CD4-positive, CD25-positive, alpha-beta regulatory T cell (primary cell): ENCODE measurements at places on chromosomes 13 and 19.

DNA sequence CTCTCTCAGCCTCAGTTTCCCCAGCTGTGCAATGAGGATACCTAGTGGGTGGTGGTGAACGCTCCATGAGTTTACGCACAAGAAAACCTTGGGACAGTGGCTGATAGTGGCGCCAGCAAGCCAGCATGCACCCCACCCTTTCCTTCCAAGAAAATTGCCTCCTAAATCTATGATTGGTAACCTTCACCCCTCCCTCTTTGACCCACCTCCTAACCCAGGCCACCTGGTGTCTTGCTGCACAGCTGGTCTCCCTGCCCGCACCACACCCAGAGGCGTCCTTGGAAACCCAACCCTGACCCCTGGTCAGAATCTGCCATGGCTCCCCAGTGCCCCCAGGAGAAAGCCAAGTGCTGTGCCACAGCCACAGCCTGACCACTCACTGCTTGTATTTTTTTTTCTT, 22.8 kb upstream of the BCL3 start:
- no peak overlapping the region for H3K27ac ChIP-seq
- DNase-seq, result no peak
- peaks cover 13% of the 10 kb centered on the region for H3K4me1 ChIP-seq
- H3K36me3 ChIP-seq, result no peaks in the 10 kb centered on the region

DNA sequence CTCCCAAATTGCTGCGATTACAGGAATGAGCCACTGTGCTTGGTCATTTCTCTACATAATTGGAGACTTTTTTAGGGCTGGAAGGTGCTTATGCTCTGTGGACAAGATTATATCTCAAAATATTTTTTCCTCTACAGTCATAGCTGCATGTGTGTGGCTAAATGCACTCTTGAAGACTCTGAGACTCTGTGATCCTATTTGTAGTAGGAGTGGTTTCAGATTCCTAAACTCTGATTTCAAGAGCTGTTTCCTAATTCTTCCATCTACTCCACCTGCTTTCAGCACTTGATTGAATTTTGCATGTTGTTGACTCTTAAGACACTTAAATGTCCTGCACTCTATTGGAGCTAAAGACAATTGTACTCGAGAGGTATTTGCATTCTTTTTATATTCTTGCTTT, 78.0 kb downstream of the KLF5 start:
- no peaks in the 10 kb centered on the region for H3K36me3 ChIP-seq
- DNase-seq, result no peak
- no peak overlapping the region for H3K27ac ChIP-seq
- no peaks in the 10 kb centered on the region for H3K4me1 ChIP-seq
- H3K4me3 ChIP-seq, result no peak overlapping the region
- no peaks in the 10 kb centered on the region for H3K27me3 ChIP-seq

- peaks cover 33% of the 10 kb centered on the region for H3K4me1 ChIP-seq
- no peak overlapping the region for H3K27ac ChIP-seq
- no peaks in the 10 kb centered on the region for H3K27me3 ChIP-seq
These were observed 1.8 kb upstream of the MBNL2 start for GRCh38 chr13:97220151-97220900.

- peaks cover 30% of the 10 kb centered on the region for H3K4me1 ChIP-seq
- H3K27ac ChIP-seq, result no peak within 1 kb of the TSS
- H3K27me3 ChIP-seq, result peaks cover 9% of the 10 kb centered on the region
- peaks cover 4% of the 10 kb centered on the region for H3K36me3 ChIP-seq
- no peak within 1 kb of the TSS for H3K4me3 ChIP-seq
These were observed at the start of gene TBXA2R for GRCh38 chr19:3606690-3607289. Gene TBXA2R (minus strand): TSS chr19:3606875. CDS start chr19:3600634, 6,241 bp downstream.

DNA sequence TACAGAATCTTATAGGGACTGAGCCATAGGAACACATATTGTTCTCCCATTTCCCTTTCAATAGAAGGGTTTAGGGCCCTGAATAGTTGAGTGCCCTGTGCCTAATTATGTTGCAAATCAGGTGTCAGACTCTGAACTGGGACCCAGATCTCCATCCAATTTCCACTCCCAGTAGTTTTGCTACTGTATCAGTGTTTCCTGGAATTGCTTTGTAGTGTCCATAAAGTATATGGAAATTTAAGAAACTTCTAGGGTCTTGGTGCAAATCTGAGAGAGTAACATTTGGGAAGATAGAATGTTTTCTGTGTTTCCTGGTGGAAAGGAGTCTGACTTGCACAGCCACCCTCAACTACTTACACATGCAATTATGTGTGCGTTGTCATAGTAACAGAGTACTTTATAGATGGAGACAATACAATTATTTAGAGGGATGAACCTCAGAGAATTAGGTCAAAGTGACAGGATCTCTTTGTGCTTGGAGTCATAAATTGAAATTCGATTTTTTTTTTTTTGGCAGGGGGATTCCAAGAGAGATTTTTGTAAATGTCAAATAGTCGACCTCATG, 646 bp upstream of the SLC10A2 start:
- H3K27ac ChIP-seq, result no peak overlapping the region
- H3K4me1 ChIP-seq, result no peaks in the 10 kb centered on the region
- no peaks in the 10 kb centered on the region for H3K27me3 ChIP-seq
- H3K36me3 ChIP-seq, result no peaks in the 10 kb centered on the region

GRCh38 chr13:91112201-91112923, 235.1 kb upstream of the MIR17HG start:
- H3K4me3 ChIP-seq, result no peak overlapping the region
- no peaks in the 10 kb centered on the region for H3K36me3 ChIP-seq
- no peaks in the 10 kb centered on the region for H3K4me1 ChIP-seq
- no peak for DNase-seq
- H3K27me3 ChIP-seq, result no peaks in the 10 kb centered on the region
- no peak overlapping the region for H3K27ac ChIP-seq
